Osteocyte (in vitro differentiated cells): ENCODE measurements at places on chromosomes 5 and 9. TPM values are rescaled to one million over a fixed set of nuclear protein-coding genes. Genes with fewer than 3 reads are reported as not detected.

DNA sequence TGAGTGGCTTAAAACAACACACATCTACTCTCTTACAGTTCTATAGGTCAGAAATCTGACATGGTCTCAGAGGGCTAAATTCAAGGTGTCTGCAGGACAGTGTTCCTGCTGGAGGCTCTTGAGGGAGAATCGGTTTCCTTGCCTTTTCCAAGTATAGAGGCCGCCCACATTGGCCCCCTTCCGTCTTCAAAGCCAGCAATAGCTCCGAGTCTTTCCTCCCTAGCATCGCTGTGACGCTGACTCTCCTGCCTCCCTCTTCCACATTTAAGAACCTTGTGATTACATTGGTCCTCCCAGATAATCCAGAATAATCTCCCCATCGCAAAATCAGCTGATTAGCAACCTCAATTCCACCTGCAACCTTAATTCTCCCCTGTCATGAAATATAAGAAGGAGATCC, 81.3 kb upstream of the IER5L start:
- peaks cover 15% of the 10 kb centered on the region for H3K4me1 ChIP-seq
- no peaks in the 10 kb centered on the region for H3K36me3 ChIP-seq
- no peak overlapping the region for H3K27ac ChIP-seq

- DNase-seq, result no peak
- peaks cover 1% of the 10 kb centered on the region for H3K4me1 ChIP-seq
- peaks cover 5% of the 10 kb centered on the region for H3K36me3 ChIP-seq
- H3K4me3 ChIP-seq, result no peak overlapping the region
Observed at GRCh38 chr5:159149085-159149484, 49.4 kb upstream of the EBF1 start.

GRCh38 chr5:35656721-35657120, 39.1 kb downstream of the SPEF2 start:
- DNase-seq, result no peak
- no peak overlapping the region for H3K4me3 ChIP-seq
- H3K4me1 ChIP-seq, result peaks cover 5% of the 10 kb centered on the region
- no peaks in the 10 kb centered on the region for H3K27me3 ChIP-seq
- H3K36me3 ChIP-seq, result no peaks in the 10 kb centered on the region
- no peak overlapping the region for H3K27ac ChIP-seq

DNA sequence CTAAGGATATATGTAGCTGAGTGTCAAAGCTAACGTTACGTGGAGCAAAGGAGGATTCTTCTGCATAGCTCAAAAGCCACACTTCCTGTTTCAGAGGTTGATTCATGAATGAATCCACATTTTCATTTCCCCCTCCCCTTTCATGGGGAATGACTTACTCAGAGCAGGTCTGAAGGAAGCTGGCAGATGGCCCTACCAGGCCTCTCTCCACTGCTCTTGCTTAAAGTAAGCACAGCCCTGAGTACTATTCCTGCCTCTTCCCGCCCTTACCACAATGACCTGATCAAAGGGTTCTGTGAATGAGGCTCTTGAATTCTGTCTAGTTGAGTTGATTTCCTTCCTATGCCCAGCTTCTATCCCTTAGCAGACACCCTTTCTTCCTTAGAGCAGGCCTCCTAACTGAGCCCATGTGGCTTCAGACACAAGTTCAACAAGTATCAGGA, 6.3 kb downstream of the IGIP start:
- H3K27ac ChIP-seq, result no peak overlapping the region
- peaks cover 8% of the 10 kb centered on the region for H3K4me1 ChIP-seq
- H3K4me3 ChIP-seq, result no peak overlapping the region
- DNase-seq, result peak; percentile 38
- H3K36me3 ChIP-seq, result no peaks in the 10 kb centered on the region

DNA sequence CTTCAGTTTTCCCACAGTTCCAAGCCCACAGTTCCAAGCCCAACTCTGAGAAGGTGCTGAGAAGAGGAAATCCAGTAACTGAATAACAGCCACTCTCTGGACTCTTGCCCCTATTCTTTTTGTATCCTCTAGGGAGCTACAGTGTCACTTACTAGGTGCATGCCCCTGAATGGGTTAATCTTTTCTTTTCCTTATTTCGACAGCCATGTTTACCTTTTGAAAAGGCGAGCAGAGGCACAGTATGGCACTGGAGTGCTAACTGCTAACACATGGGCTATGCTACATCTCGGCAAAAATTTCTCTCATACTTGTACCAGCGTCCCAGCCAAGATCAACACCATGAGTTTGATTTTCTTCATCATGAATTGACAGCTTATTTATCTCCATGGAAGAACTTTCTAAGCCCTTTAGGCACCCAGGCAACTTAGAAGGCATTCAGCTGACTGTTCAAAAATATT, 222.6 kb downstream of the EBF1 start:
- DNase-seq, result no peak
- peaks cover 5% of the 10 kb centered on the region for H3K36me3 ChIP-seq
- H3K27ac ChIP-seq, result peak overlapping the region; percentile 86
- H3K4me1 ChIP-seq, result peaks cover 91% of the 10 kb centered on the region
- H3K4me3 ChIP-seq, result peak overlapping the region; percentile 10

DNA sequence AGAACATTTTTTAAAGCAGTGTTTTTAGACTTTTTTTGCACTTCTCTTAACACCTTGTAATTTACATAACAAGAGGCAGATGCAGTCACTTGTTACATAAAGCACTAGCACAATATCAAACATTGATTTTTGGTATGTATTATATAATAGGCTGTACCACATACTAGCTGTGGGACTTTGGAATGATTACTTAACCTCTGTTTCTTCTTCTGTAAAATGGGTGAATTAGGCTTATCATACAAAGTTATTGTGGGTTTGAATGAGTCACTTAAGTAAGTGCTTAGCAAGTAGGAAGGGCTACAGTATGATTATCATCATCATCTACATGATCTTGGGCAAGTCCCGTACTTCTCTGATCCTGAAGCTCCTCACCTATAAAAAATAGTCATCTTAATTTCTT, 2.1 kb downstream of the FAM81B start:
- H3K36me3 ChIP-seq, result no peaks in the 10 kb centered on the region
- H3K27ac ChIP-seq, result no peak overlapping the region
- no peak for DNase-seq
- H3K4me3 ChIP-seq, result no peak overlapping the region
- no peaks in the 10 kb centered on the region for H3K4me1 ChIP-seq
- H3K27me3 ChIP-seq, result peaks cover 34% of the 10 kb centered on the region

GRCh38 chr9:129014608-129015007, 13.5 kb downstream of the SH3GLB2 start:
- H3K27ac ChIP-seq, result no peak overlapping the region
- no peak overlapping the region for H3K4me3 ChIP-seq

DNA sequence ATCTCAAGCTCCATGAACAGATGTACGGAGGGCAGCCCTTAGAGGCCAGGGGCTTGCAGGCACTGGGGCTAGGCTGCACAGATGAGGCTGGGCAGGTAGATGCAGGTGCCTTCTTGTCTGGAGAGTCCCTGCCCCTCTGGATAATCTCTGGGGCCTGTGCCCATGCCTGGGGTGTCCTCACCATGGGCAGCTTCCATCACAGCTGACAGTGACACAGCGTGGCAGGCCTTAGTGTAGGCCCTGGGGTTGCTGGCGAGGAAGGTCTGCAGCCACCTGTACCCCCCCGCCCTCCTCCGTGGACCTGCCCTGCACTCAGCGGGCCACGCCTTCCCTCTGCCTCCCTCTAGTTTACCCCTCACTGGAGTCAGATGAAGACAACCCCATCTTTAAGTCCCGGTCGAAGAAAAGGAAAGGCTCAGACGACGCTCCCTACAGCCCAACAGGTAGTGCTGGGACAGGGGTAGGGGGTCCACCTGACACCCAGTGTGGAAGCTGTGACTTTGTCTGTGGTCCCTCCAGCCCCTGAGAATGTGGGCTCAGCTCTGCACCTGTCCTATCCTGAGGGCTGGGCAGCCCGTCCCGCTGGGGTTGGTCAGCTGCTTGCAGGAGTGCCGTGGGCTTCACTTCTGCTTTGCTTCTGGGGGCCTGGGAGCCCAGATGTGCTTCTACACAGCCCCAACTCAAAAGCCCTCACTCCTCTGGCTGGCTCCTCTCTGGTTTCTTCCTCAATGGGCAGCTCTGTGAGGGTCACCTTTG, 98.4 kb downstream of the PHF2 start:
- H3K27me3 ChIP-seq, result no peaks in the 10 kb centered on the region
- peaks cover 13% of the 10 kb centered on the region for H3K36me3 ChIP-seq
- H3K4me1 ChIP-seq, result no peaks in the 10 kb centered on the region

DNA sequence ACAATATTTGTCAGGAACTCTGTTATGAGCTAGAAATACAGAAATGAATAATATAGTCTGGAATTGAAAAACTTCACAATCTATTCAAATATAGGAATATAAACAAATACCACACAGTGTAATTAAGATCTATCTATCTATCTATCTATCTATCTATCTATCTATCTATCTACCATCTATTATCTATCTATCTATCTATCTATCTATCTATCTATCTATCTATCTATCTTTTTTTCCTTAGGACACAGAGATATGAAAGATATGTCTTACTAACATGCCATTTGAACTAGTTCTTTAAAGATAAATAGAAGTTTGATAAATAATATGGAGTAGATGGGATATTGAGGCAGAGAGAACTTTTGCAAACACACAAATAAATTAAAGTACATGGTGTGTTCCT, 357.8 kb downstream of the PARP8 start:
- no peak overlapping the region for H3K4me3 ChIP-seq
- no peaks in the 10 kb centered on the region for H3K36me3 ChIP-seq
- no peaks in the 10 kb centered on the region for H3K27me3 ChIP-seq
- no peak for DNase-seq
- H3K27ac ChIP-seq, result no peak overlapping the region

- H3K4me1 ChIP-seq, result peaks cover 7% of the 10 kb centered on the region
- peak within 1 kb of the TSS; percentile 54 for H3K27ac ChIP-seq
- no peaks in the 10 kb centered on the region for H3K36me3 ChIP-seq
- DNase-seq, result no peak
- no peaks in the 10 kb centered on the region for H3K27me3 ChIP-seq
Observed at GRCh38 chr9:136686794-136687711, at the start of gene AGPAT2. Gene AGPAT2 (minus strand): TSS chr9:136687457. CDS start chr9:136687357, 100 bp downstream.

DNA sequence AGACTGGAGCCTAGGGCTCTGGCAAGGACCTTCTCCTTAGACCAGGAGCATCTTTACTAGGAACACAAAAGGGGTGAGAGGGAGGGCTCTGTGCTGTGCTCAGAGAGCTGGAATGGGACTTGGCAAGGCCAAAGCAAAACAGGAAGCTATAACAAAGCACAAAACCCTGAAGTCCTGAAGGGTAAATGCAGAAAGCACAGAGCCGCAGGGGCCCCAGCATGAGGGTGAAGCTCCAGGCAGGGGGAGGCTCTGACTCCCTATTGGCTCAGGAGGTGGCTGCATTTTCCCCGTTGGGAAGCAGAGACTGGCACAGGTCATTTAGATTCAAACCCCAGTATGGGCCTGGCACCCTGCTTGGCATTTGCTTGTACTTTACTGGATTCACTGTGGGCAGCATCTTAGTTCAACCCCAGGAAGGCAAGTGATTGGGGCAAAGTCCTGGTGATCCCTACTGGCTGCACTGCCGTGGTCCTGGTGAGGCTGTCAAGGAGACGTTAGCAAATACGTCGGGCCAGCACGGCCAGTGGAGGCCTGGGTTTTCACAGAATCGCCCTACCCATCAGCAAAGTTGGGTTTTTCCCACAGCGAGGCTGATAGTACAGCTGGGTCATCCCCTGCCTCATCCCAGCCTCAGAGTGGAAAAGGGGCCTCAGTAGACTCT, 46.3 kb downstream of the GGTA1 start:
- H3K36me3 ChIP-seq, result no peaks in the 10 kb centered on the region
- H3K27ac ChIP-seq, result no peak overlapping the region
- no peaks in the 10 kb centered on the region for H3K4me1 ChIP-seq
- no peak for DNase-seq

- H3K36me3 ChIP-seq, result no peaks in the 10 kb centered on the region
- no peak overlapping the region for H3K4me3 ChIP-seq
- peaks cover 10% of the 10 kb centered on the region for H3K4me1 ChIP-seq
Observed at GRCh38 chr5:68446487-68446894, 230.9 kb downstream of the PIK3R1 start.

DNA sequence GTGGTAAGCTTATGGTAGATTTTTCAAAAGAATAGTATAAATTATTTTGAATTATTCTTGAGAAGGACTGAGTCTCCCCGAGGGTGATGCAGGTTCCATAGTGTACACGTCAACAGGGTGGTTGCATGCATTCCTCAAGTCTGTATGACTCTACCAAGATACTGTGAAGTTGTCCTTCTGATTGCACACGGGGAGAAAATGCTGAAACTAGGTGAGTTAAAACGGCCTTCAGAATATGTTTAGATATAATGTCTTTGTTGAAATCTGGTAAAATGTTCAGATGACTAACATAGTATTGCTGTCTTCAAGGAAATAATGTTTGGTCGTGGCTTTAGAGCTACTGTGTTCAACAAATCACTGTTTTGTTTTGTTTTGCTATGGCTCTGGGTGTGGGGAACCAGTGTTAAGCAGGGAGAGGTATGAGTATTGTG, 22.4 kb upstream of the TNFAIP8 start:
- DNase-seq, result no peak
- no peaks in the 10 kb centered on the region for H3K36me3 ChIP-seq
- H3K4me3 ChIP-seq, result no peak overlapping the region
- peaks cover 14% of the 10 kb centered on the region for H3K4me1 ChIP-seq

GRCh38 chr5:148841519-148841918, 15.1 kb downstream of the ADRB2 start:
- DNase-seq, result no peak
- no peak overlapping the region for H3K4me3 ChIP-seq
- H3K27ac ChIP-seq, result no peak overlapping the region
- no peaks in the 10 kb centered on the region for H3K36me3 ChIP-seq
- peaks cover 30% of the 10 kb centered on the region for H3K4me1 ChIP-seq

GRCh38 chr5:123582550-123583285, 70.7 kb downstream of the CSNK1G3 start:
- H3K27me3 ChIP-seq, result no peaks in the 10 kb centered on the region
- H3K4me1 ChIP-seq, result no peaks in the 10 kb centered on the region
- DNase-seq, result no peak
- peaks cover 40% of the 10 kb centered on the region for H3K36me3 ChIP-seq
- H3K4me3 ChIP-seq, result no peak overlapping the region
- H3K27ac ChIP-seq, result no peak overlapping the region

DNA sequence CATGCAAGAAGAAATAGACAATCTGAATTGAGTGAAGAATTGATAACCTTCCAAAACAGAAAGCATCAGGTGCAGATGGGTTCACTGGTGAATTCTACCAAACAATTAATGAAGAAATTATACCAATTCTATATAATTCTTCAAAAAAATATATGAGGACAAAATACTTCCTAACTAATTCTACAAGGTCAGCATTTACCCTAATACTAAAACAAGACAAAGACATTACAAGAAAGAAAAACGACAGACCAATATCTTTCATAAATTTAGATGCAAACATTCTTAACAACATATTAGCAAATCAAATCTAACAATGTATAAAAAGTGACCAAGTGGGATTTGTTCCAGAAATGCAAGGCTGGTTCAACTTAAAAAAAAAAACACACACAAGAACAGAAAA, 183.9 kb downstream of the BARX1 start:
- no peaks in the 10 kb centered on the region for H3K36me3 ChIP-seq
- H3K4me1 ChIP-seq, result no peaks in the 10 kb centered on the region
- H3K27ac ChIP-seq, result no peak overlapping the region
- no peak overlapping the region for H3K4me3 ChIP-seq

Gene FBXO10
- 20.5 and 21.0 TPM in 2 replicates for total RNA-seq

Gene LVRN
- 0.40 and 0.68 TPM in 2 replicates for total RNA-seq

Gene PCDHB14
- total RNA-seq, result 8.8 and 9.0 TPM in 2 replicates

Gene TNFSF15
- 0.56 and 0.73 TPM in 2 replicates for total RNA-seq

Gene TSSK1B
- 0.21 and 0.42 TPM in 2 replicates for total RNA-seq
